ENCODE measurements at places on chromosomes 16 and 17.

- DNase-seq = no peak
Measured at GRCh38 chr17:44268709-44269534, 987 bp upstream of the SLC4A1 start.

GRCh38 chr17:50097455-50097854, 2.3 kb downstream of the PDK2 start:
- no peak for DNase-seq

DNA sequence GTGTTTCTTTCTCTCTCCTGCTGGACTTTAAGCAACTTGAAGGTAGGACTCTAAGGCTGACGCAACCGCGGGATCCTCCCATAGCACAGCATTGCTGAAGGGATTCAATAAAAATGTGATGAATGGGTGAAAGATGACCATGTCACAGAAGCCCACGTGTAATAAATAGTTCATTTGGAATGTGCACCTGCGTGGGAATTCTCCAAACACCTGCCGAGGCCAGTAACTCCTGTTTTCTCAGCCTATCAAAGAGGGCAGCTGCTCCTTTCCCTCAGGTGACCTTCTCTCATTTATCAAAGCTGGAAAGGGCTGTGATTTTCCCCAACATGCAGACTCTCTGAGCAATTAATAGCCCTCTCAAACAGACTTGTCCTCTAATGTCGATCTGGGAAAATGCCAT, 235.7 kb downstream of the STX8 start:
- DNase-seq = no peak

DNA sequence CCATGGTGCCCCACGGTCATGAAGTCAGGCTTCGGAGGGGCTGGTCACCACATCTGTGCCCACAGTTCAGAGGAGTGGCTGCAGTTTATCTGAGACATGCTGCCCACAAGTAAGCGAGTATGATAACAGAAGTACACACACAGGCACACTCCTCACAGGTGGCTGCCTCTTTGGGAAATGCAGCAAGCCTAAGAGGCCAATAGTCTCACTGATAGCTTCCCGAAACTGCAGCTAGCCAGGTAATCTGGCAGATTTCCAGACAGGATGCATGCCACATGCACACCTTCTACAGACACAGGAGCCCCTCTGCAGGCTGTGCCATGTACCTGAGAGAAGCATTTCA, 12.6 kb upstream of the GFOD2 start:
- DNase-seq = no peak

DNA sequence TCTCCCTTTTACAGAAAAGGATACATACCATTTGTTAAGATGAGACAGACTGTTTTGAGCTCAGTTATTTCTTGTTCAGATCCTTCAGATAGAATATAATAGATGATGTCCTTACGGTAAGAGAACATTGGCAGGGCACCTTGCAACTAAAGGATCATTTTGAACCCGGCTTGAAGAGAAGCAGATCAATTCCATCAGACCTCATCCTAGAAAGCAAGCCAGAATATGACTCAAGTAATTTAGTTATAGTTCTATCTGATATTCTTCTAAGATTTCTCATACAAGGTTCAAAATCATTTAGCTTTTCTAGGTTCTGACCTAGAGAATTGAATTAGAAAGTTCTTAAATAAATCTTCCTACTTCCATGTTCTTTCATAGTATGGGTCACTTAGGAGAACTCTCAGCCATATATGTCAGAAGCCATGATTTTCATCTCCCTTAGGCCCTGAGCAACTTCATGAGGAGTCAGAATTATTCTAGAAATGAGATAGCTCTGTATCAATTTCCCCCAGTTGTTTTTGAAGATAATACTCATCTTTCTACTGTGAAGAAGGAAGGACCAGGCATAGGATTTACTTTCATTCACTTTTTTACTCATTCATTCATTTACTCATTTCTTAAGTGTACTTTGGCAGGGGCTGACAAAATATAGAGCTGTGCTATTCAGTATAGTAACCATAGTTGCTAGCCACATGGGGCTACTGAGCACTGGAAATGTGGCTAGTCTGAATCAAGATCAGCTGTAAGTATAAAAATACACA, 2.5 kb upstream of the CMTM1 start:
- no peak for DNase-seq

GRCh38 chr17:18020971-18021370, 18.0 kb downstream of the ATPAF2 start:
- no peak for DNase-seq

GRCh38 chr17:9364837-9365430, 210.7 kb downstream of the STX8 start:
- DNase-seq = no peak

GRCh38 chr16:22217890-22218730, 12.0 kb downstream of the EEF2K start:
- no peak for DNase-seq

All from stimulated activated CD4-positive, alpha-beta T cell treated with anti-CD3 and anti-CD28 coated beads, Interleukin-15, amount 100 ng/mL, for 48 hours (primary cell).